ENCODE measurements at places on chromosomes 1 and 21. TPM values are rescaled to one million over a fixed set of nuclear protein-coding genes. Genes with fewer than 3 reads are reported as not detected.

CCDC185 gene
- not detected for total RNA-seq

SPRR2E gene
- not detected for total RNA-seq

GADD45A gene
- total RNA-seq = 32.4 TPM

SELENBP1 gene
- 14.9 TPM for total RNA-seq

MAB21L3 gene
- not detected for total RNA-seq

DCST1 gene
- total RNA-seq = not detected

CLCA1 gene
- not detected for total RNA-seq

SHISA4 gene
- total RNA-seq = 33.7 TPM

KCNQ4 gene
- total RNA-seq = 10.3 TPM

C1QB gene
- total RNA-seq = 441 TPM

DEPDC1 gene
- 0.10 TPM for total RNA-seq

SPATC1L gene
- total RNA-seq = 10.9 TPM

CD1E gene
- total RNA-seq = not detected

FAF1 gene
- 64.2 TPM for total RNA-seq

AMPD1 gene
- not detected for total RNA-seq

S100A7A gene
- total RNA-seq = not detected

CNKSR1 gene
- 2.4 TPM for total RNA-seq

LCE6A gene
- not detected for total RNA-seq

HAO2 gene
- total RNA-seq = not detected

FAM110D gene
- 4.5 TPM for total RNA-seq

FBXO2 gene
- total RNA-seq = 1.9 TPM

KRTAP21-2 gene
- total RNA-seq = not detected

PDE4B gene
- 14.0 TPM for total RNA-seq

C1orf74 gene
- 1.3 TPM for total RNA-seq
